ENCODE measurements at places on chromosomes 13 and 19. TPM values are rescaled to one million over a fixed set of nuclear protein-coding genes. Genes with fewer than 3 reads are reported as not detected.

DNA sequence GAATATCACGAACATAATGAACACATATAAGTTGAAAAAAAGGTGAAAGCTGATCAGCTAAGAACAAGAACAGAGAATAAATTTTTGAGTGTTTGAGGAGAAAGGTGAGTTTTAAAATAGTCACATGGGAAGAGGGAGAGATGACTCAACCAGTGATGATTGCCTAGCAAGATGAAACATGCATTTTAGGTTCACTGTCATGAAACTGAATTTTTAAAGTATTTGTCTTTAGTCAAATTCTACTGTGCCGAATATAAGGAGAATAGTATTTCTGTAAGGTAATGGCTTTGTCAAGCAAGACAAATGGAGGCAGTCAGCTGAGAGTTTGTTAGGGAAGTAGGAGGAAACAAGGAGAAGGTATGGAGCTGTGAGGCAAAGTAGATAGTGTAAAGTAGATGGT, 2557.4 kb downstream of the PCDH9 start:
- no peaks in the 10 kb centered on the region for H3K27me3 ChIP-seq
- no peaks in the 10 kb centered on the region for H3K36me3 ChIP-seq
- no peak overlapping the region for H3K27ac ChIP-seq
- no peaks in the 10 kb centered on the region for H3K4me1 ChIP-seq
- no peak for DNase-seq

GRCh38 chr13:64311948-64312347, 2896.3 kb upstream of the PCDH20 start:
- H3K4me3 ChIP-seq = no peak overlapping the region
- H3K4me1 ChIP-seq = no peaks in the 10 kb centered on the region
- no peak overlapping the region for H3K27ac ChIP-seq

DNA sequence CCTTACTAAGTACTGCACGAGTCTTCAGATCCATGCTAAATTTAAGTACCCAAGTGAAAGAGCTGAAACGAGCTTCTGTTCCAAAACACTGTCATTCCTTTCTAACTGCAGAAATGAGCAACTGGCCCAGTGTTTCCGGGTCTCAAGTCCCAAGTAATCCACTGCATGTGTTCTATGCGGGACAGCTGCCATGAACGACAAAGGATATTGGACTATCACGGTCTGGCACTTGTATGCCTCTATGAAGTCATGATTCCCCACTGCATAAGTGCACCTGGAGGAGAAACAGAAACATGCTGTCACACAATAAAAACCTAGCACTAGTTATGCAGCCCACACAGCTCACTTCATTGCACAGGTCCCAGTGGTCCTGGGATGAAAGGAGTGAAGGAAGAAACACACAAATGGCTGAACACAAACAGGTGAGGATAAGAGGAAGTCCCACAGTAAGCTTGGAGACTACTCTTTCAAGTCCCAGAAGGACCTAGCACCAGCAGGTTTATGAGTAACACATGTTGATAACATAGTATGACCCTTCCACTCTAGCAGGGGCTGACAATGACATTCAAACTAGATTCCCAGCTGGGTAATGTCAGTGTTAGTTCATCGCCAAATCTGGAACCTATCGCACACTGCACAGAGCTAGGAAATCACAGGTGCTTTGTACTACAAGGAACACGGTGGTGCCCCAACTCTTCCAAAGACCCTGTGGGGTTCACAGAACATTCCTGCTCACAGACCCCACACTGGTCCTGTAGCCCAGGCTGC, 11.3 kb downstream of the PCID2 start:
- no peak overlapping the region for H3K27ac ChIP-seq
- peaks cover 9% of the 10 kb centered on the region for H3K36me3 ChIP-seq
- H3K4me1 ChIP-seq = peaks cover 12% of the 10 kb centered on the region
- no peaks in the 10 kb centered on the region for H3K27me3 ChIP-seq

- H3K4me3 ChIP-seq = no peak overlapping the region
- DNase-seq = no peak
- no peaks in the 10 kb centered on the region for H3K36me3 ChIP-seq
- H3K27ac ChIP-seq = no peak overlapping the region
Measured at GRCh38 chr13:59459972-59460371, 703.8 kb downstream of the DIAPH3 start.

GRCh38 chr19:18434411-18435175, 3.3 kb downstream of the ISYNA1 start:
- no peaks in the 10 kb centered on the region for H3K27me3 ChIP-seq
- peaks cover 11% of the 10 kb centered on the region for H3K4me1 ChIP-seq
- DNase-seq = no peak
- no peaks in the 10 kb centered on the region for H3K36me3 ChIP-seq
- peak overlapping the region; percentile 59 for H3K27ac ChIP-seq

DNA sequence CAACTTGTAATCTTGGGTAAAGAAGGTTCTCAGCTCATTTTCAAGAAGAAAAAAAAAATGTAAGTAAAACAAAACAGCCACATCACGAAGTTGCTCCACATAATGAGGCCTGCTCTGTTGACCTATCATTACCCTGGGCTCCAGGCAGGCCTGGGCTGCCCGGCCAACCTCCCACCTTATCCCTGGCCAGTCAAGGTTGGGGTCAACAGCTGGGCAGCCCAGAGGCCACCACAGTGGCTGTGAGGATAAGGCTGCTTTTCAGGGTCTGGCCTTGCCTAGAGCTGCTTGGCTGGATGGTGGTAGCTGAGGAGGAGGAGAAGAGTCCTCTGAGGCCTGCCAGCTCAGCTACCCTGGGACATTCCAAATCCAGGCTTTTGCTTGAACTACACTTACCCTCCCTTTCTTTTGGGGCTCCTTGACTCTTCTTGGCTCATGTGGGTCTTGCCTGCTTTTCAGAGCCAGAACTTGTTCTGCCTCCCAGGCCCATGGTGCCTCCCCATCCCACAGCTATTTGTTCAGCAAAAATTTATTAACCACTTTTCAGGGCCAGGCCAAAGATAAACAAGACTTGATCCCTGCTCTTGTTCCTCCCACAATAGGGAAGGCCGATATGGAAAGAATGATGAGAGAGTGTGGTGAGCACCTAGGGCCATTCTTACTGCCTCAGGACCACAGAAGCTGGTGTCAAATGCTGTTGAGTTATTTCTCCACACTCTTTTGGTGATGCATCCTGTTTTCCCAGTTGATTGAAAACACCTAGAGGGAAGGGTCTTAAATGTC, 101.6 kb downstream of the RGCC start:
- H3K4me1 ChIP-seq = peaks cover 20% of the 10 kb centered on the region
- H3K27me3 ChIP-seq = no peaks in the 10 kb centered on the region

- DNase-seq = no peak
- H3K4me3 ChIP-seq = no peak overlapping the region
- H3K36me3 ChIP-seq = no peaks in the 10 kb centered on the region
- H3K27ac ChIP-seq = no peak overlapping the region
- H3K4me1 ChIP-seq = no peaks in the 10 kb centered on the region
Measured at GRCh38 chr13:67120872-67121531, 109.1 kb downstream of the PCDH9 start.

DNA sequence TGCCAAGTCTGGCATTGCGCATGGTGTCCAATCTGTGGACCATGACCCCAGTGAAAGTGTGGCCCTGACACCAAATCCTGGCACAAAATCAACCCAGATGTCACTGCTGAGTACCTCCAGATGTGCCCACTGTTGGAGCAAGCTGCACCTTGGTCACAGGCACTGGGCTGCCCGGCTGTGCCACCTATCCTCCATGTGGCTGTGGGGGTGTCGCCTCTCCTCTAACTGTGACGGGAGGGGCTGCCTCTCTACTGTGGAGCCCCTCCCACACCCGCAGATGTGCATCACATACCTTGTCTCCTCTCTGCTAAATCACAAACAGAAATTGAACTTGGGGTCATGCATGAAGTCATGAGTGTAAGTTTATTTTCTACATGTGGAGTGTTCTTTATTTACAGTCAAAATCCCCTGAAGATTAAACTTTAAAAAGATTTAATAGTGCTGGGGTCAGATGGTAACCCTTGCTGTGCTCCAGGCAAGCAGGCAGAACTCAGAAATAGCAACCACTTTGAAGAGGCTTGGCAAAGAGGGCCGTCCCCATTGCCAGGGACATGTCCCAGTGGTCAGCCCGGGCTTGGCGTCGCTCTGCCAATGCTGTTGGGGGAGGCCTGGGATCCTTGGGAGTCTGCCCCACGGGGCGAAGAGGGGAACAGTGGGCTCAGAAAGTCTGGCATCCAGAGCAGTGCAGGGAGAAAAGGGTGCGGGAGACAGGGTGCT, 46.4 kb upstream of the ZNF536 start:
- no peaks in the 10 kb centered on the region for H3K4me1 ChIP-seq
- no peak for DNase-seq
- no peak overlapping the region for H3K27ac ChIP-seq
- peaks cover 11% of the 10 kb centered on the region for H3K27me3 ChIP-seq

GRCh38 chr19:20612711-20613316, 47.2 kb upstream of the ZNF737 start:
- no peaks in the 10 kb centered on the region for H3K36me3 ChIP-seq
- no peaks in the 10 kb centered on the region for H3K27me3 ChIP-seq
- no peak for DNase-seq
- H3K4me3 ChIP-seq = no peak overlapping the region
- H3K4me1 ChIP-seq = no peaks in the 10 kb centered on the region

DNA sequence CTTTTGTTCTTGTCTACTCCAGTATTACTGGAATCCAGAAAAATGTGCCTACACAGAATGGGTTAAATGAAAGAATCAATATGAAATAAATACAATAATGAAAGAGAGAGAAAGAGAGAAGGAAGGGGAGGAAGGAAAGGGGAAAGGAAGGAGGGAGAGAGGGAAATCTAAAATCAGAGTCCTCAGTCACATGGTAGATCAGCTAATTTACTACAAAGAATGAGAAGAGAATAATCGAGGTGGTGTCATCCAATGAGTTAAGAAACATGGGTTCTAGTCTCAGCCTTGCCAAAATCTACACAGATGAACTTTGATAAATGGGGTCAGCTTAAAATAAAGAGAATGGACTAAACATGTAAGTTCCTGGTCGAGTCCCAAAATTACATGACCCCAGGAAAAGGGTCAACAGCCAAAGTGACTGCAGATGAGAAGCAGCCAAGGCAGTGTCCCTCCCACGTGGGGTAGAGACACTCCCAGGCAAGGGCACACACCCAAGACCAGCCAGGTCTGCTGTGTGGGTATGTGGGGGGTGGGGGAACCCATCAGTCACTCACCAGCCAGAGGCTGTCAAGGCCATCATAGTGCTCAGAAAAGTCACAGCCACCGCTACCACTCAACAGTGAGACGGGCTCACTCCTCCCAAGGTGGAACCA, 103.6 kb downstream of the STK24 start:
- no peak for DNase-seq
- H3K4me3 ChIP-seq = no peak overlapping the region
- no peaks in the 10 kb centered on the region for H3K27me3 ChIP-seq
- H3K27ac ChIP-seq = peak overlapping the region; percentile 36

- H3K4me1 ChIP-seq = no peaks in the 10 kb centered on the region
- no peaks in the 10 kb centered on the region for H3K36me3 ChIP-seq
- DNase-seq = no peak
- no peaks in the 10 kb centered on the region for H3K27me3 ChIP-seq
Measured at GRCh38 chr19:48543121-48543710, 8.8 kb upstream of the SULT2B1 start.

GRCh38 chr19:45321848-45322247, 827 bp downstream of the CKM start:
- H3K36me3 ChIP-seq = no peaks in the 10 kb centered on the region
- no peaks in the 10 kb centered on the region for H3K4me1 ChIP-seq
- DNase-seq = no peak
- H3K27me3 ChIP-seq = peaks cover 15% of the 10 kb centered on the region

DNA sequence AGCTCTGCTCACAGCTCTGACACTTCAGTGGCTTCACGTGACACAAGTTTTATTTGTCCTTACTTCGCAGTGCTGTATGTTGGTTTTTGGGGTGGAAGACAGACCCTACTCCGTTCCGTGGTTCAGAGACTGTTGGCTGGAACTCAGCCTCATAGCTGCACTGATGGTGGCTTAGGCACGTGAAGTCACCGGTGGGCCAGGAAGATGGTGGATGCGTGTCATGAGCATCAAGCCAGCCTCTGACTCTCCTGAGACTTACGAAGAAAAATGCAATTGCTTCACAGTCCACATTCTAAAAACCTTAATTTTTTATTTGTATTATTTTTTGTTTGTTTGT, 161.4 kb upstream of the SOX1 start:
- H3K4me1 ChIP-seq = no peaks in the 10 kb centered on the region
- no peaks in the 10 kb centered on the region for H3K36me3 ChIP-seq
- DNase-seq = no peak
- no peak overlapping the region for H3K27ac ChIP-seq

- DNase-seq = no peak
- H3K27ac ChIP-seq = no peak overlapping the region
- no peak overlapping the region for H3K4me3 ChIP-seq
Measured at GRCh38 chr13:94296471-94296870, 183.0 kb downstream of the DCT start.

ZNF414 gene
- total RNA-seq = 73.1 TPM

DZIP1 gene
- not detected for total RNA-seq

ZNF132 gene
- total RNA-seq = 10.0 TPM

ZNF211 gene
- total RNA-seq = 56.6 TPM

AZU1 gene
- 0.21 TPM for total RNA-seq

MISP gene
- not detected for total RNA-seq

KIR2DL1 gene
- not detected for total RNA-seq

HAUS5 gene
- total RNA-seq = 27.1 TPM

RTBDN gene
- not detected for total RNA-seq

FBXO17 gene
- not detected for total RNA-seq

PRMT1 gene
- total RNA-seq = 97.4 TPM

TEX29 gene
- total RNA-seq = 0.99 TPM

Data from naive thymus-derived CD8-positive, alpha-beta T cell (primary cell).